KBM-7 (cell line): ENCODE measurements at places on chromosomes 11 and 22.

DNA sequence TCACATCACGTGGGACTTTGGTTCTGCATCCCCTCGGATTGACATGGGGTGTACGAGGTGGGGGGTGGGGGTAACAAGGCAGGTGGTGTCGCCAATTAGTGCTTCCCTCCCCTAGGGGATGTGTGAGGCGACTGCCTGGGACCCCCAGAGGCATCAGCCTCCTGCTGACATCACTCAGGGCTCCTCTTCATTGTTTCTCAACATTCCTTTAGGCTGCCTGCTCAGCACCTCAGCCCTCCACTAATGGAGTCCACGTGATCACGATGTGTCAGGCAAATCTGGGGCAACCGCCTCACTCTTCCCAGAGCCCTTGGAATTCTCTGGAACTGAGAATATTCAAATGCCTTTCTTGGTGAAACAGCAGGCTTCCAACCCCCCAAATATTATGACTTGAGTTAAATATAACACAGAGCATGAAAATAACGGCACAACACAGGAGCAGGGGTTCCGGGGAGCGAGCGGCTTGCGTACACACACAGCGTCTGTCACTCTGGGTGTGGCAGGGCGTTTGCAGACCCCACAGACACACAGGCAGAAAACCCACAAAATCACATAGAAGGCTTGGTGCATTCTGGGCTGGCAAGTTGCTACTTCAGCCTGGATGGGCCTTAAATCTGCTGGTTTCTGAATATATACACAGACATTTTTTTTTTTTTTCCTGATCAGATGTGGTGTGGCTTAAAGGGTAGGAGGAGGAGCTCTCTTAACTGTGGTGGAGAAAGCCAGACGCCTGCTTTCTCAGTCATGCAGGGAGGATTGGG lies 170.1 kb upstream of the CADM1 start:
- no peak for DNase-seq

GRCh38 chr11:28701760-28702449 lies 593.7 kb downstream of the METTL15 start:
- no peak for DNase-seq

DNA sequence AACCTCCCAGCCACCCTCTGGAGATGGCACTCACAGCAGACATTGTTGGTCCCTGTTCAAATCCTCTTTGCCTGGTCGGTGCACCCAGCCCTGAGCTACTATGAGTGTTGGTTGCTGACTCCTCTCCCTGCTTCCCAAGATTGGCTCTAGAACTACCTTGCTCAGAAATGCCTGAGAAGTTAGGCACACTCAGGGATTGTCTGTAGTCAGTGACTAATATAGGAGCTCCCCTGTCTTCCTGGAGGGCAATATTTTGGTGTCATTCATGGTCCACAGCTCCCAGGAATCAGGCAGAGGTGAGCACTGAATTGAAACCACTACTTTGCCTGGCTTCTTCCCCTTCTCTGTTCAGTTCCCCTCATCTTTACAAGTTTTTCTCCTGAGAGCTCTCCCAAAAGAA lies 325.9 kb downstream of the MIAT start:
- no peak for DNase-seq

GRCh38 chr22:22835771-22836291 lies 51.8 kb upstream of the IGLL5 start:
- no peak for DNase-seq

DNA sequence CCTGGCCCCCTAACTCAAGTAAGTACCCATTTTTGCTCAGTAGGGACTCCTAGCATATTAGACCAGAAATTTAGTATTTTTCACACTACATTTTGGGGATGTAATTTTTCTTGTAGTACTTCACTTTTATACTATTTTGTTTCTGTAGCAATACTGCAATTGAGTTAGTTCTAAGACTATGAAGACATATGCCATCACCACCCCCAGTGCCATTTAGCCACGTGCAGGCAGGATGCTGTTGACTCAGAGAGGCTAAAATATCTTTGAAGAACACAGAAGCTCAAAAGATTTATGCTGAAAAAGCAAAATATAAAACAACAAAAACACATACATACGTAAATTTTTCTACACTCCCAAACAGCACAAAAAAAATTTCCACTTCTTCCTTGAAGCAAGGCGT lies 29.1 kb upstream of the DLAT start:
- DNase-seq = no peak

DNA sequence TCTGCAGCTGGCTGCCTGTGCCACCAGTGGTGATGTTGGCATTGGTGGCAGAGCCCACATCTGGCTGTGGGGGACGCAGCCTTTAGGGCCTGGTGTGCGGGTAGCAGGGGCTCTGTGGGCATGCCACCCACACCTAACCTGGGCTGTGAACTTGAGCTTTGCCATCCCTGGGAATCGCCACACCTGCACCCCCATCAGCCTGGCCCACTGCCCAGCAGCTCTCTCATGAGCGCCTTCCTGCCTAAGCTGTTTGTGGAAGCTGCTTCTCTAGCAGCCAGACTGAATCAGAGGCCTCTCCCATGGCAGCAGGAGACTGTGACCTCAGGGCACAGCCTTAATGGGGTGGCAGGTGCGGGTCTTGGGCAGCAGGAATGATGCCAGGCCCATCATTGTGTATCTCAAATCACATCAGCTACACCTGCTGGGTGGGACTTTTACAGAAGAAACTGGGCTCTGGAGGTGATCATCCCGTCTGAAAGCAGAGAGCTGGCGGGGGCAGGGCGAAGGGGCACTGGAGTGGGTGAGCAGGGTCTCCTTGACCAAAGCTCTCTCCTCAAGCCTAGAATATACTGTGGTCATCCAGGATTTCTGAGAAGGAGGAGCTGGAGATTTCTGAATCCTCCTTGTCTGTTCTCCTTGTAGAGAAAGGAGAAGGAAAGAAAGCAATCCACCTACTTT lies 17.8 kb upstream of the CARS1 start:
- no peak for DNase-seq

DNA sequence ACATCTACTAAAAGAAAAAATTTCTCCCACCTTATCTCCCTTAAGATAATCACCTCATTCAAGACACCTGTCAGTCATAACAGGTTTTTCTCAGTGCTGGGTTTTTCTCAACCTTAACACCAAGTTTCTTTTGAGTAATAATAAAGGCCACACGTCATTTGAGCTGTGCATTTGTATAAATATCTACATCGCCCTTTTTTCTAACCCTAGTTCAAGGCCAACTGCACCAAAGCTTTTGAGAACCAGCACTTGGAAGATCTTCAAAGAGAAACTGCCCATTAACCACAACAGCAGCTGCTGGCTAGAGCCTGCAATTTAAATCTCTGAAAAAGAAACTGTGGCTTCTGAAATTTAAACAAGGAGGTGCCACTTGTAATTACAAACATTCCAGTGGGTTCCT lies 6.9 kb downstream of the CADM1 start:
- no peak for DNase-seq

- DNase-seq = no peak
Measured at GRCh38 chr11:981764-982163, 54.8 kb downstream of the MUC6 start.

- no peak for DNase-seq
Measured at GRCh38 chr11:8075119-8075726, 5.8 kb upstream of the TUB start.

DNA sequence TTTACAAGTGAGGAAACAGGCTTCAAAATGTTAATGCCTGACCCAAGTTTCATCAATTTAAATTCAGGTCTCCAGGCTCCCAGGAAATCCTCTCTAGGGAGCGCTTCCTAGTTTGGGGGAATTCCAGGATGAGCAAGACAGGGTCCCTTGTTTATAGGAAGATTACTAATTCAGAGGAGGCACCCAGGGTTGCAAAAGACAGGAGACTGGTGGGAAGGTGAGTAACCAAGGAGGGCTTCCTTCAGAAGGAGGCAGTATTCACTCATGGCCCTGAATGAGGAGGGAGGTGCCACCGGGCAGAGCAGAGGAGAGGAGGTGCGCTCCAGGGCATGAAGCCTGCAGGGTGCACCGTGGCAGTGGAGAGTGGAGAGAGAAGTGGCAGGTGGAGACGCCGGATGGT lies 1.6 kb downstream of the TMEM132A start:
- no peak for DNase-seq

- no peak for DNase-seq
Measured at GRCh38 chr22:47713941-47714340, 951.5 kb downstream of the TBC1D22A start.

- no peak for DNase-seq
Measured at GRCh38 chr11:64638018-64638665, 47.1 kb downstream of the SLC22A12 start.

DNA sequence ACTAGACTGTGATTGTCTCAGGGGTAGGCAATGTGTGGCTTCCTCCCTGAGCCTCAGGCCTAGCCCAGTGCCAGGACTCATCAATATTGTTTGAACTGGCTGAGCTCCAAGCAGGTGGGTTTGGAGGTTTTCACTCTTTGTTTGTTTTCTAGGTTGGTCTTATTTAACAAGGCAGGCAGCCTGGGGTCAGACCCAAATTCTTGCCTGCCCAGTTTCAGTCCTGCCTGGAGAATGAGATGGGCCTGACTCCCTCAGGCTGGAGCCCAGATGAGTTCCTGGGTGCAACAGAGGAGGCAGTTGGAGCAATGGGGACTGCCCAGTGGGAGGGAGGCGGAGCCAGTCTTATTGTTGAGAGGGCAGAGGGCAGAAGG lies 28.3 kb upstream of the TP53I11 start:
- no peak for DNase-seq

GRCh38 chr11:36713715-36714114 lies 115.7 kb upstream of the RAG2 start:
- DNase-seq = peak; percentile 28

GRCh38 chr22:37497062-37497599 lies 10.9 kb upstream of the MFNG start:
- DNase-seq = no peak

GRCh38 chr11:76598426-76598839 lies 72.1 kb downstream of the LRRC32 start:
- DNase-seq = peak; percentile 60

DNA sequence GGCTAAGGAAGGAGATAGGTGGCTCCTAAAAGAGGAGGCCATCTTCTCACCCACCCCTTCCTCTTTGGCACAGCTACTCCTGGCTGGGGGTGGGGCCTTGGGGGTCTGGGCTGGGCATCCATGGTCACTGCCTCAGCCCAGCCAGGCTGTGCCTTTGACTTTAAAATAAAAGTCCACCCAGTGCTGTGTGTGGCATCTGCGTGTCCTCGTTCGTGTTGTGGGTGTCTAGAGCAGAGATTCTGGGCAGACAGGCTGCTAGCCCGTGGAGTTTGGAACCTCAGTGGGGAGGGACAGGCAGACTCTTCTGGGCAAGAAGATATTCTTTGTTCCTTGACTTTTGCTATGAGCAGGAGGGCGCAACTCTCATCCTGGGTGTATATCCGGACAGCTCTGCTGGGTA lies 13.1 kb downstream of the RPS6KA4 start:
- no peak for DNase-seq

- peak; percentile 91 for DNase-seq
Measured at GRCh38 chr11:65419772-65420481, 2.7 kb upstream of the NEAT1 start.

GRCh38 chr11:66265531-66266377 lies 2.7 kb upstream of the RAB1B start:
- DNase-seq = no peak

DNA sequence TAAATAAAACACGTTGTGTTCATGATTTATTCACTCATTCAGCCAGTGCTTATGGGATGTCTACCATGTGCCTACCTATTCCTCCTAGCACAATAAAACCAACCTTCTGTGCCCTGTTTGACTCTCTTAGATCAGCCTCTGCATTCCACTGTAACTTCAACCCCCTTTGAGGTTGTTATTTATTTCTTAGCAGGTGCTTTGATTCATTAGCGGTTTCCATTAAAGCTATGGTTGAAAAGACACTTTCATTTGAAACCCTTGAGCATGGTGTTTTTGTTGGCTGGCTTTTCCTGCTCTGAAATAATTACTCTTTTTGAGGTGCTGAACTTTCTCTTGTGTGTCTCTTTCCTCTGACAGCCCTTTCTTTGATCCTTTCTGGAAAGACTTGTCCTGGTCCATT lies 570.6 kb upstream of the LARGE1 start:
- DNase-seq = no peak

DNA sequence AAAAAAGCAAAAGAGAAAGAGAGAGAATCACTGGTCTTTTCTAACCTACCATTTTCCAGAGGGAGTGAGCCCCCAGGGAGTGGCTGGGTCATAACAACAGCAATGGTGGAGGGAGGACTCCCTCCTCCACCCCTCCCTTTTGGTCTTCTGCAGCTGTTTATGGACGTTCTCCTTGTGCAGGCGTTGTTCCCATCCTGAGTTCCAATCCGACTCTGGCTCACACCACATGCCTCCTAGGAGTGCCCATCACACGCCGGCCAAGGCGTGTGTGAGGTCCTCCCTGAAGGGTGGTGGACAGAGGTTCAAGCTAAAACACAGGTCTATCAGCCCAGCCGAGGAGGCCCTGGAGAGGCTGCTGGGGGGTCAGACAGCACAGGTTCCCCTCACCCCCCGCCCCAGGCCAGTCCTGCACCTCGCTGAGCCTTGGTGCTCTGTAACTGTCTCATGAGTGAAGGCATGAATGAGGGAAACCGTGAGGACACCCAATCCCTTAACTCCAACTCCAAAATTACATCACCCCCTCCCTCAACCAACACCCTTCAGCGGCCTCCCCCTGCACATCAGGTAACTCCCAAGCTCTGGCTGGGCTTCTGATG lies 29.4 kb downstream of the IFT27 start:
- no peak for DNase-seq

DNA sequence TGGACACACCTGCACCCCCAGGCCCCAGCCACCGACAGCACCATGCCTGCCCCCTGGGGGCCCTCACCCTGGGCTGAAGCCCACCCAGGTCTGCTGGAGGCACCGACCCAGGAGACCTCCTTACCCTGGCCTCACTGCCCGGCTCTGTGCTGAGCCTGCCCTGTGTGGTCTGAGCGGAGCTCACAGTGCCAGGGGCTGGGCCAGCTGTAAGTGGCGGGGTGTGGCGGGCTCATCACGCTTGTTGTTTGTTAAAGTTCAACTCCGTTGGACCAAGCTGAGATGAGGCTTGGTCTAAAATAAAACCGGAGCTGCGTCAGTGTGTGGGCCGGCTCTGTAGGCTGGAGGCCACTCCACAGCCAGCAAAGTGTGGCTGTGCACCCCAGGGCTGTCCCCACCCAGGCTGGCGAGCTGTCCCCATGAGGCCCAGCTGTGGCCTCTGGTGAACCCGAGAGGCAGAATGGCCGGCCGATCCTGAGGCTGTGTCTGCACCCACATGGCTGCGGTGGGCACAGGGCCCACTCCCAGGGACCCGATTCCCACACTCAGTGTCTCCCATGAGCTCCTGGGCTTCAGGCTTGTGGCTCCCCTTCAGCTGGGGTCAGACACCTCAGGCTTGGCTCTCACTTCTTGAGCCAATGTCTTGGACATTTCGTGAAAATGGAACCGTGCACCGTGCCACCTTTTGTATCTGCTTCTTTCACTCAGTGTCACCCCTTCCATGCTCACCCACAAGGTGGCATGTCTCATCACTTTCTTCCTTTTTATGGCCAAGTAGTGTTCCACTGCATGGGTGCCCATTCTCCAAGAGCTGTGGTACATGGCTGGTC lies 137.9 kb downstream of the CTTN start:
- no peak for DNase-seq

DNA sequence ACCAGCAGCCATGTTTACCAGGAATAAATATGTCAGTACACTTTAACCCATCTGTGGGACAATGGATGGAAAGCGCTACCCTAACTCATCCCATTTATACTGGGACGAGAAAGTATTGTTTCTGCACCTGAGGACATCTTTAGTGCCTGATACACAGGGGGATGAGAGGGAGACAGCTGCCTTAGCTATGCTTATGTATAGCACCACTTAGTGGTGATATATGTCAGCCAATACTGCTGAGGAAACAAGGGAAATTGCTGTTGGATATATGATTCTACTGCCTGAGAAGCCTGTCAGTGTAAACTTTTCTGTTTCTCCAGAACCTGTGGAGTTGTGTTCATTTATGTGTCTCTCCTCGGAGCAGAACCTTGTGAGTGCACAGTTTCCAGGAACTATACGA lies 13.3 kb upstream of the CEP295 start:
- peak; percentile 36 for DNase-seq

GRCh38 chr11:44949160-44950030 lies 1.3 kb downstream of the TP53I11 start:
- peak; percentile 69 for DNase-seq
